Left ventricle myocardium superior (tissue), 1 donor: ENCODE measurements at places on chromosomes 13 and 19. TPM values are rescaled to one million over a fixed set of nuclear protein-coding genes. Genes with fewer than 3 reads are reported as not detected.

ZNF418 gene
- 12.0 TPM for total RNA-seq

TMPRSS9 gene
- not detected for total RNA-seq

RXFP2 gene
- total RNA-seq = not detected

OVOL3 gene
- total RNA-seq = not detected

UBE2L5 gene
- total RNA-seq = not detected

GRIK5 gene
- total RNA-seq = 5.4 TPM

GNG7 gene
- total RNA-seq = 39.3 TPM

KHSRP gene
- total RNA-seq = 103 TPM

CGB1 gene
- not detected for total RNA-seq

PSG3 gene
- not detected for total RNA-seq

MARK4 gene
- total RNA-seq = 26.2 TPM

ATXN8OS gene
- total RNA-seq = not detected

KLC3 gene
- total RNA-seq = not detected

NLRP13 gene
- total RNA-seq = not detected

BRCA2 gene
- total RNA-seq = 0.64 TPM

ZFP82 gene
- total RNA-seq = 5.0 TPM

ARRDC5 gene
- not detected for total RNA-seq

GIPC3 gene
- total RNA-seq = 1.9 TPM

ATP4B gene
- total RNA-seq = not detected

SELENOV gene
- not detected for total RNA-seq

LRRC63 gene
- total RNA-seq = 0.17 TPM

ATP7B gene
- total RNA-seq = 4.9 TPM

SYCN gene
- total RNA-seq = not detected

JSRP1 gene
- total RNA-seq = not detected

OR10H2 gene
- not detected for total RNA-seq

UNC13A gene
- not detected for total RNA-seq

MZF1 gene
- 11.3 TPM for total RNA-seq

ATCAY gene
- not detected for total RNA-seq

ZNF331 gene
- total RNA-seq = 10.7 TPM

HAUS5 gene
- total RNA-seq = 3.9 TPM
